ENCODE measurements at places on chromosomes 3 and 15.

GRCh38 chr3:122100591-122101463, 45.7 kb downstream of the CD86 start:
- DNase-seq: no peak

DNA sequence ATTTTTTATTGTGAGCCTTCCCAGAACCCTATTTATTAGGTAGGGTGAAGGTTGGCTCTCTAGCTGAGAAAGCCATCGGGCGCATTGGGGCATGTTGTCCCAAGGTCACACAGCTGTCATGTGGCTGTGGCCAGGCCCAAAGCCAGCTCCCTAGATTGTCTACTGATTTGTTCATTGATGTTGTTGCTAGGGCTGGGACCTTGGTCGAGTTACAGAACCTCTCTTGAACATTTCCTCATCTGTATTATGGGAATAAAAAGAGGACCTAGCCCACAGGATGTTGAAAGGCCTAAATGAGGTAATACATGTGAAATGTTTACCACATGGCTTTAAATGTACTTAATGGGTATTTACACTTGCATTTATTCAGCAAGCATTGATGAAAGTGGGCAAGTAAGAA, 252.5 kb downstream of the SUCLG2 start:
- no peak for DNase-seq

- no peak for DNase-seq
These were observed 56.2 kb upstream of the PTPRG start for GRCh38 chr3:61505197-61505596.

GRCh38 chr15:82742134-82742533, 32.5 kb upstream of the AP3B2 start:
- no peak for DNase-seq

DNA sequence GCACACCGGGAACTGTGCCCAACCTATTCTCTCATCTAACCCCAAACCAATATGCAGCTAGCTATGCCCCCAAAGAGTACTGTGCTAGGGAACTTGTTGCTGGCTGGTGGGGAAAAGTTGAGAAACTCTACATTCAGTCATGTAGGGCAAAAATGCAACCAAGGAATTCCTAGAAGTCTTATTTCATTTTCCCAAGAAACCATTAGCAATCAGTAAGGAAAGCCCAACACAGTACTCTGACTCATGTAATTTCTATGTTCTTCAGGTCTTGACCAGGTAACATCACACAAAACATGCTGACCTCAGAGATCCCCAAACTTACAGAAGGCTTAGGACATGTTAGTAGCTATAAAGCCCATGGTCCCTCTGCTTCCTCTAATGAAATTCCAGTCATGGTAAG, 52.1 kb downstream of the TASOR start:
- DNase-seq: no peak

DNA sequence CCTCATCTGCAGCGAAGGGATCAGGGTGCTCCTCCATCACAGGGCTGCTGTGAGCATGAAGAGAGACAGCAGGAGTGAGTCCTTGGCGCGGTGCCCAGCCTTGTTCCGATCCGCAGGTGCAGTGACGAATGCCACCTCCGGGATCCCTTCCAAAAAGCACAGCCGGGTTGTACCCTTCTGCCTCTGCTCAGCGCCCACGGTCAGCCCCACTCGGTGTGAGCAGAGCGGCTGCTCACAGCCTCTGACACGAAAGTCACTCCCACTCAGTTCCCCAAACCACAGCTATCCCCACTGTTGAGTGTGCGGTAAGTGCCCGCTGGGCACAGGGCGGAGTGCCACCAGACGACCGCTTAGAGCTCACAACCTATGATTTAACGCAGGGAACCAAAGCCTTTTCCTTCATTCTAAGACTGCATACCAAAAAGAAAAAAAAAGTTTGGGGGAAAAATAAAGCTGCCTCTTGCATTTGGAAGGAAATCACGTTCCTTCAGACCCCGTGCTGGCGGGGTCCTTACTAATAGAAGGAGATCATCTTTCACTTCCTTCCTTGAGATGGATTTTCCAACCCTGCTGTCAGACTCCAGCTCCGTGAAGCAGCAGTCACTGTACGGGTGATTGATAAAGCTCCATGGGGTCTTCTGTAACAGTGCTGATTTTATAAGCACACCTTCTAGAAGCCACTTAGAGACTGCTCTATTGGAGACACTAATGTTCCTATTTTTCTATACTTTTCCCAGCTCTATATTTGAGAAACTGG, 34.7 kb upstream of the TUBGCP5 start:
- no peak for DNase-seq

DNA sequence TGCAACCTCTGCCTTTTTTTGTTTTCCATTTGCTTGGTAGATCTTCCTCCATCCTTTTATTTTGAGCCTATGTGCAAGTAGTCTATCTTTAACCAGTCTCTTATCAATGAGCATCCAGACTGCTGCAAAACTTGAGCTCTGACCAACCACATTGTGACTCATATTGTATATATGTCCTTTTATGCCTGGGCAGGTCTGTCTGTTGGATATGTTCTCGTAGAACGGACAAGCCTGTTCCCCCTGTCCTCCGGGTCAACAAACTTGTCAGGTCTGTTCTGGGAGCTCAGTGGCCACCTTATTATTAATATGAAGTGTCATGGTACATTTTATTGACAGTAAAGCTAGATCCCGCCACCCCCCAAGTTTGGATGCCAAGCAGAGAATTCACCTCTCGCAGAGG, 252.9 kb upstream of the ST8SIA2 start:
- no peak for DNase-seq

DNA sequence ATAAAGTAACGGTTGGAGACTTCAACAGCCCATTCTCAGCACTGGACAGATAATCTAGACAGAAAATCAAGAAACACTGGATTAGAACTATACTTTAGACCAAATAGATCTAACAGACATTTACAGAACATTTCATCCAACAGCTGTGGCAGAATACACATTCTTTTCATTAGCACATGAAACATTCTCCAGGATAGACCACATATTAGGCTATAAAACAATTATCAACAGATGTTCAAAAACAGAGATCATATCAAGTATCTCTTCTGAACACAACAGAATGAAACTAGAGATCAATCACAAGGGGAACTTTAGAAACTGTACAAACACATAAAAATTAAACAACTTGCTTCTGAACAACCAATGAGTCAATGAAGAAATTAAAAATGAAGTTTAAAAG, 133.3 kb downstream of the ADAM10 start:
- no peak for DNase-seq

DNA sequence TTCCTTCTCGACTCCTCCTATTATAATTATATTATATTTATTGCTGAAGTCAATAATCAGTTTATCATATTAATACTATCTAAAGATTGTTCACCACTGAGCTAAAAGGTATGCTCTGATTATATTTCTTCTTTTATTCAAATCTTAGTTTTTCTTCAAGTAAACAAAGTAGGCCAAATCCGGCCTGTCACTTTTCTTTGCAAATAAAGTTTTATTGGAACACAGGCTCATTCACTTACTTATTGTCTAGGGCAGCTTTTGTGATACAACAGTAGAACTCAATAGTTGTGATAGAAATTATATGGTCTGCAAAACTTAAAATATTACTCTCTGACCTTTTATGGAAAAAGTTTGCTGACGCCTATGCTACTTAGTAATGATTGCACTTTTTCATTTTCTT, 92.4 kb upstream of the DNAJC19 start:
- no peak for DNase-seq

- peak; percentile 25 for DNase-seq
These were observed 94.6 kb downstream of the ZPLD1 start for GRCh38 chr3:102529452-102529851.

GRCh38 chr3:52073490-52073889, 17.1 kb upstream of the DUSP7 start:
- no peak for DNase-seq

DNA sequence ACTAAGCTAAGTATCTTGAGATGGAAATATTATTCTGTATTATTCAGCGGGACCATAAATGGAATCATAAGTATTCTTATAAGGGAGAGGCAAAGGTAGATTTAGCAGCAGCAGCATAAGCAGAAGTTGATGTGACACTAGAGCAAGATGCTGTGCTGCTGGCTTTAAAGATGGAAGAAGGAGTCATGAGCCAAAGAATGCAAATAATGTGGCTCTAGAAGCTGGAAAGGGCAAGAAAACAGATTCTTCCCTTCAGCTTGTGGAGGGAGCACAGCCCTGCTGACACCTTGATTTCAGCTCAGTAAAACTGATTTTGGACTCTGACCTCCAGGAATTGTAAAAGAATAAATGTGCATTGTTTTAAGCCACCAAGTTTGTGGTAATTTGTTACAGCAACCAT, 144.2 kb upstream of the ANKRD28 start:
- DNase-seq: no peak

GRCh38 chr15:44308889-44309288, 20.4 kb downstream of the GOLM2 start:
- DNase-seq: no peak

GRCh38 chr15:70023769-70024491, 73.8 kb downstream of the TLE3 start:
- DNase-seq: peak; percentile 49

DNA sequence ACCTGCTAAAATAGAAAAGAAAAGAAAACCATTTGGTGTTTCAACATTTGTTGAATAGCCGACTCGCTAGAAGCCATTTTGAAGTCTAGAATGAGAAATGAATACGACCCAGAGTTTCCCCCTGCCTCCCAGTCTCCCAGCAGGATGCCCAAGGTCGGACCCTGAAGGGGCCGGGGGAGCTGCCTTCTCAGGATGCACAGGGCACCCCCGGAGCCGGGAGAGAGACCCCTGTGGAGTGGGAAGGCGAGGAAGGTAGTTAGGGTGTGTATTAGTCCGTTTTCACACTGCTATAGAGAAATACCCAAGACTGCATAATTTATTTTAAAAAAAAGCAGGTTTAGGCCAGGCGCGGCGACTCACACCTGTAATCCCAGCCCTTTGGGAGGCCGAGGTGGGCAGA, 44.7 kb downstream of the NIPA2 start:
- DNase-seq: no peak

DNA sequence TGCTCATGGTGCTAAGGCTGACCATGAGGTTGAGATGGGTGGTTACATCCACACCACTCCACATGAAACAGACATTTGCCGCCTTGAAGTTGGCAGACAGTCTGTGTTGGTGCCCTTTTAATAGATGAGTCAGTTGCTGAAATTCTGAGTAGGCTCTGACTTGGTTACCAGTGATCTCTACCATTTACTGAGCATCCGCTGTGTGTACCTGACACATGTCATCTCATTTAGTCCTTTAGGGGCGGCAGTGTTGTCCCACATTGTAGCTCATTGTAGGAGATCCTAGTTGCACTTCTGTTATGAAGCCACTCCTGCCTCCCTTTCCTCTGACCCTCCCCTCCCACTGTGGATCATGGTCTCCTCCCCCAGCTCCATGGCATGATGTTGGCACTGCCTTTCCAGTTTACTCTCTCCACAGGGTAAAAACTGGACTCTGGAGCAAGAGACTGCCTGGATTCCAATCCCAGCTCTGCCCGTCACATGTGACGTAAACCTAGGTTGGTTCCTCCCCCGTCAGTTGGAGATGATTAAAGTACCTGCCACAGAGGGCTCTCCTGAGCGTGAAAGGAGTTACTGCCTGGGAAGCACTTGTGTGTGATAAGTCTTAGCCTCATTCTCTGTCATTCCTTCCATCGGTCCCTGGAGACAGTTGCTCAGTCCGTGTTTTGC, 21.6 kb downstream of the SLCO3A1 start:
- no peak for DNase-seq

DNA sequence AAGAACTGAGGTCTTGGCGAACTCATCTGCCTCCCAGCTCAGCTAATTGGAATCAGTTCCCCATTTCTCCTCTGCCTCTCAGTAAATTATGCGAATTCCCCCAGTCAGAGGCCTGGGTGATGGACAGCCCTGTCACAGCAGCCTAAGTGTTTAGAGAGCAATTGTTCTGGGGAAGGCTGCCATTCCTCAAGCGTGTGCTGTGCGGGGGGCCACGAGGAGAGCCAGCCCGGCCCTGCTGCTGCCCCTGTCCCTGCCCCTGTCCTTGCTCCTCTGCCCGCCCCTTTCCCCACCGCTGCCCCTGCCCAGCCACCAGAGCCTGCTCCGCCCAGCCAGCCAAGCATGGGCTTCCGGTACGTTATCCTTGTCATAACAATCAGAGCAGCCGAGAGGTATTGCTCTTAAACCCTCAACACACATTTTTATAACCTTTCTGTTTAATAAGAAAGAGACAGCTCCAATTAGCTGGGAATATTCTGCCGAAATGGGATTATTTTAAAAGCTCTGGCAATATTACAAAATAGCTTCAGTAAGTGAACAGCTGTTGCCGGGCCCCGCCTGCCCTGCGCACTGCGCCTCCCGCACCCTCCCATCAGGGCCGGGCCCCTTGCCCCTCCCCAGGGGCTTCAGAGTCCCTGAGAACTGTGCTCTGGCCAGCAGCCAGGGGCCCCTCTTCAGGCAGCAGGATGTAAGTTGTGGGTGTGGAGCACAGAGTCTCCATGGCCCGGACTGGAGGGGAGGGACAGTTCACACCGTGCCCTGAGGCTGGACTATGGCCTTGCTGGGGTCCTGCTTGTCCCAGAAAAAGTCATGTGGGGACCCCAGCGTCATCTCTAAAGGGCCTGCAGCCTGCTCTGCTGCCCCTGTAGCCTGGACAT, 12.4 kb upstream of the CACNA2D2 start:
- peak; percentile 9 for DNase-seq

DNA sequence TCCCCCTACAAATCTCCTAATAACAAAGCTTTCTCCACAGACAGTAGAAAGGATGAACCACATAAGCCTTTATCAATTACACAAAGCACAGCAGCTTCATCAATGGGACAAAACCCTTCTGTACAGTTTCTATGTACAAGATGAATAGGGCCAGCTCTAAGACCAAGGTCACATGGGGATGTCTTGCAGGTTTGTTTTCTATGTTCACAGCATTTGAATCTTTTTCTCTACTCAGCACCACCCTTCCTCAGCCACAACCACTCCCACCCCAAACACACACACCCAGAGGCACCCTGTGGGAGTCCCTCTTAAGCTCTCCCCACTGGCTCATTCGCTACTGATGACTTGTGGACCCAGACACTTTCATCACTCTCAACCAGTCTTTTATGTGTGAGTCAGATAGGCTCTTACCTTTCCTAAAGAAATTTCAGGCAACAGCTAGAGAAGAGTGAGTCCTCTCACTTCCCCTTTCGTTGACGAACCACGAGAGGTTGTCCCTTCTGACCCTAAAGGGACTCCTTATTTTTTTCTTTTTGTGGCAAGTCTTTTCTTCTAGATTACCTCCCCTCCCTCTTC, 57.9 kb downstream of the ARHGAP31 start:
- DNase-seq: peak; percentile 38

GRCh38 chr3:12131351-12132090, 27.2 kb downstream of the TIMP4 start:
- no peak for DNase-seq

- no peak for DNase-seq
These were observed 22.9 kb upstream of the FGF12 start for GRCh38 chr3:192750201-192750600.

- peak; percentile 67 for DNase-seq
These were observed 254.5 kb upstream of the SOX2 start for GRCh38 chr3:181457190-181457589.

- DNase-seq: no peak
These were observed 102.1 kb downstream of the RFTN1 start for GRCh38 chr3:16411441-16411840.

DNA sequence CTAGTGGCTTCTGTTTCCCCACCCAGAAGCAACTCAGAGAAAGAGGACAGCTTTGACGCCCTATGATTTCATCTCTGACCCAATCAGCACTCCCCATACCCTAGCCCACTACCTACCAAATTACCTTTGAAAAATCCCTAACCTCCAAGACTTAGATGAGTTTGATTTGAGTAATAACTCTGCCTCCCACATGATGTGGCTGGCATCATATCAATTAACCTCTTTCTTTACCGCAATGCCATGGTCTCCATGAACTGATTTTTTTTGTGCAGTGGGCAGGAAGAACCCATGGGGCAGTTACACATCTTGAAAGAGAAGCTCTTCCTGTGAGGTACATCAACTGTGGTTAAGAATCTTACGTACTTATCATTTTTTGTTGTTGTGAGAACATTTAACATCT, 25.5 kb upstream of the APOD start:
- no peak for DNase-seq
